ENCODE measurements at places on chromosomes 6 and 20.

- DNase-seq = no peak
These were observed 136.5 kb upstream of the NUP153 start for GRCh38 chr6:17842934-17843821.

GRCh38 chr6:106534564-106534982 lies 94.7 kb downstream of the RTN4IP1 start:
- DNase-seq = peak; percentile 57

GRCh38 chr6:30446259-30446658 lies 43.0 kb upstream of the HLA-E start:
- DNase-seq = no peak

- DNase-seq = no peak
These were observed 30.2 kb downstream of the FAM229B start for GRCh38 chr6:112117554-112117953.

GRCh38 chr6:148388521-148388920 lies 45.9 kb downstream of the SASH1 start:
- no peak for DNase-seq

DNA sequence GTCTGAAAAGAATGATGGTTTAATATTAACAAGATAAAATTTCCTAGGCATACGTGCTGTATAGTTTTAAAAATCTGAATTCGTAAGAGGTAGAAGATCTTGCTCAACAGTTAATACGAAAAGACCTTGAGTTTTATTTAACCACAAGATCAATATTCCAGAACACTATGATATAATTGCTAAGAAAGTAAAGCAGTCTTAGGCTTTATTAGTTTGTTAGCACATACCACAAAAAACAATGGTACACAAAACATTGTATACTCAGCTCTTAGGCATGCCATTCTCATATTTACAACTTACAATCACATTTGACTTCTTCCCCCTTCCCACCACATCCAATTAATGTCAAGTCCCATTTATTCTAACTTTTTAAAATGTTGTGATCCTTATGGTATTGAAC lies 24.4 kb upstream of the STXBP5 start:
- no peak for DNase-seq

DNA sequence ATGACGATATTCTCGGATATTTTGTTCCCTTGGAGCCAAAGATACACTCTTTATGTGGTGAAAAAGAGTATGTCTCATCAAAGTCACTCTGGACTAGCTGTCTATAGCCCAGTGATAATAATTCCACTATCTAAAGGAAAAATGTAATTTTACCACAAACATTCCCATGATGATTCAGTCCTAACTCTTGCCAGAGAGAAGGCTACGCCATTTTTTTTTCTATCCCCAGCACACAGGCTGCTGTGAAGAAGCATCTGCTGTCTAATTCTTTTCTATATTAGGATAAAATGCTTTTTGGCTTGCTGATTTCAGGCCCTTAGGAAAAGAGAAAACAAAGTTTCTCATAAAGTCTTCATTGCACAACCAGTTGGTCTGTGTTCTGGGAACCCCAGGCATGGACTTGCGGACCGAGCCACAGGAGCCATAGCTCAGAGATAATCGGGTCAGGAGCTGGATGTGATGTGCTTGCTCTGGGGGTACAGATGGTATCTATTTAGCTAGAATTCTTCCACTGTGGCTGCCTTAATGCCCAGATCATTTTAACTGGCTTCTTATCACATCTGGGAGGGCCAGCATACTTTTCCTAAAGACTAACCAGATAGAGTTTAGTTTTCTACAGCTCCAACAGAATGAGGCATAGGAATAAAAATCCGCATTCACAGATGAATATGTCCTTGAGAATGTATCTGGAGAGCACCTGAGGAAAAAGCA lies 683.7 kb upstream of the ID4 start:
- no peak for DNase-seq

DNA sequence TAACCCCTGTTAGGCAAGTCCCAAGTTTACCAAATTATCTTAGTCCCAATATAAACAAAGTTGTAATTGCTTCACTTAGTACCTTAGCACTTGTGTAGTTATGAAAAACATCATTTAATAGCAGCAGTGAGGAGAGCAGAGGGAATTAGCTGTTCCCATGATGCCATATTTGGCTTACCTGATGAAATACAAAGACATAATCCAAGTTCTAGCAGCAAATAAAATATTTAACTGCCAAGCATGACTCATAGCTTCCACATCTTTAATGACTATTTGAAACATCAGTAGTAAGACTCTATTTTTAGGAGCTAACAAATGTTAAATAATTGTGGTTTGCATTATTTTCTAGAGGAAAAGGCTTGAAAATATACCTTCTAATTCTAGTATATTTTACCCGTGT lies 94.0 kb upstream of the MCHR2 start:
- DNase-seq = no peak

- no peak for DNase-seq
These were observed 30.5 kb downstream of the ANKEF1 start for GRCh38 chr20:10065154-10065833.

DNA sequence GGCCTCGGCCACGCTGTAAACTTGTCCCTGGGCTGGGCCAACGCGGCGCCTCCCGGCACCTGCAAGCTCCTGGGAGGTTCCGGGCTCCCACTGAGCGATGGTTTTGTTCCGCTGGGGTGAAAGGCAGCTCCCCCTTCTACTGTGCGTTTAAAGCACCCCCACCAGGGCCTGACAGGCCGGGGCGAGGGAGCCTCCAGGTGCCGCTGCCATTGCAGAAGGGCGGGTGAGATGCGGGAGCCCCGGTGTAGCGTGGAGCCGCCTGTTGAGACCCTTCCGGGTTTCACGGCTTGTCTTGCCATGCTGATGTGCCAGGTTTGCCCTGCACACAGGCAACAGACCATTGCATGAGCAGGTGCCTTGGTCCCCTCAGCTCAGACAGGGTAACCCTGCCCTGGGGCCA lies 2.9 kb downstream of the COL20A1 start:
- DNase-seq = no peak

DNA sequence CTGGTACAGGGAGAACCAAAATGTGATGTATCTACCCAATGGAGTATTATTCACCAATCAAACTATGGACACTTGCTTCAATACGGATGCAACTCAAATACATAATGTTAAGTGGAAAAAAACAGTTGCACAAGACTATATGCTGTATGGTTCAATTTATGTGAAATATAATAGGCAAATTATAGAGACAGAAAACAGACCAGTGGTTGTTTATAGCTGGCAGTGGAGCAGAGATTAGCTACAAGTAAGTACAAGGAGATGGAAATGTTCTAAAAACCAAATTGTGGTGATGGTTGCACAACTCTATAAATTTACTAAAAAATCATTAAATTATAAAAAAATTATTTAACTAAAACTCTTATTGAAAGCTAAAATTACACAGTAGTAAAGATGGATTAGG lies 113.2 kb downstream of the PRDM1 start:
- no peak for DNase-seq

- no peak for DNase-seq
These were observed 80.0 kb upstream of the TOP1 start for GRCh38 chr20:40948465-40949267.

DNA sequence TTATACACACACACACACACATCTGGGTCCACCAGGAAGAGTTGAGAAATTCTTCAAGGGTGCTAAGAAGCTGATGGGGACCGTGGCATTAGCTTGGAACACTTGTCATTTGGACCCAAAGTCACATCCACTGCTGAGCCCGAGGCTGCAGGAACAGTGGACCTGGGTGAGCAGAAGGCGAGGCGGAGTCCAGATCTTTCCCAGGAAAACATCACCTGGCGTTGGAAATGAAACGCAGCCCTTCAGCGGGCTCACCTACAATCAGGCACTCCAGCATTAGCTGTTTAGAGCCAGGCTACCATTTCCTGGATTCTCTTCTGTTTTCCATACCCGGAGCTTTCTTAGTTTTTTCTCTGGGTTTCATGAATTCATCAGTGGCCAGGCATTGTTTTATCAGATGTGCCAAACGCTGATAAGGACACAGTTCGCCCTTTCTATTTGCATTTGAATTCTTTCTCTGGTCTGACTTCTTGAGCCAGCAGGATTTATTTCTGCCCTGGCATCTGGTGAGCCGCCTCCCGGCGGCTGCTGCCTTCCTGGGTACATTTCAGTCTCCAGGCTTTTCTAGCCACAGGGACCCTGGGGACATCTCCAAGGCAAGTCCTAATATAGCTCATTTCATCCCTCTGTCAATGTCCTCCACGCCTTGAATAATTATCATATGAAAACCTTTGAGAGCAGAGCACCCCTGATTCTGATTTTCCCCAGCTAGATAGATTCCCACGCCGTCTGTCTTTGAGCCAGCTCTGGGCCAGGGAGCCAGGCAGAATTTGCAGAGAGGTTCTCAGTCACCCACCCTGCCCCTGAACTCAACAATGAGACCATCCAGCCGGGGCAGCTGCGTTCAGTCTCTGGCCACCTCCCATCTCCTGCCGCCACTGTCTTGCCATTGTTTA lies 170.9 kb downstream of the TTLL2 start:
- no peak for DNase-seq

DNA sequence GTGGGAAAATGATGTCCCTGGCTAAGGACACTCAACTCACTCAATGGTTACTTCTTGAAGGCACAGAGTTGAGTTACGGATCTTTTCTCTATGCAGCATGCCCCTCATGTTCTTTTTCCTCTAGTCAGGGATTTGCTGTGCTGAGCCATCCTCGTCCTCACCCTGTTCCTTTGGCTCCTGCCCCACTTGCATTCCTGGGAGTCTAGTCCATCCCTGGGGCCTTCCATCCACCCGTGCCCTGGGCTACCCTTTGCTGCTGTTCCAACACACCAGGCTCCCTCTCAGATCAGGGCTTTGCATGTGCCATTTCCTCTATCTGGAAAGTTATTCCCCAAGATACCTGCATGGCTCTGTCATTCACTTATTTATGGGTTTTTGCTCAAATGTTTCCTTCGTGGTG lies 13.3 kb upstream of the KCNG1 start:
- no peak for DNase-seq

DNA sequence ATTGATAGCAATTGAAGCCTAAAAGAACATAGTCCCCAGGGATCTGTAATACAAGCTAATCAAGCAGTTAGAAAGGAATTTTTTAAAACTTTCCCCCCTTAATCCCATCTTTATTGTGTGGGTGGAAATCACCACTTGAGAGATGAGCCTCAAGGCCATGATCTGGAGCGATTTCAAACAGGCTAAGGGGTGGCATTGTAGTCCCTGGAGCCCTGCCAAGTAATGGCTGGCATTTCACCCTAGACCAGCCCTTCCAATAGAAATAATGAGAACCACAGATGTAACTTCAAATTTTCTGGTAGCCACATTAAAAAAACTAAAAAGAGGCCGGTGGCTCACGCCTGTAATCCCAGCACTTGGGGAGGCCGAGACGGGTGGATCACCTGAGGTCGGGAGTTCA lies 46.9 kb downstream of the PRDM1 start:
- no peak for DNase-seq

DNA sequence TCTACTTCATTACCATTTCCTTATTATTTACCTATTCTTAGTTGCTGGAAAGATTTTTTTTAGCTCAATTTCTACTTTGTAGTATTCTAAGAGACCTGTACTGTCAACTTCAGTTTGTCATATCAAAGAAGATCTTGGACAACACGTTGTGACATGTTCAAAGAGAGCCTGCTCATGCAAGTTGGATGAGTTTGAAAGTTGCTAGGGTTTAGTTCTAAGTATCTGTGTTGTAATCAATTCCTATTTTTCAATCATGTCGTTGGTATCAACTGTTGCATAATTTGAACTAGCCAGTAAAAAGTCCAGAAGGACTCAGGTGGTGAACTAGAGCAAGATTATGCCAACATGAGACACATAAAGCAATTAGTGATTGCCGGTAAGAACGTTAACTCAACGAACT lies 30.2 kb downstream of the PKIB start:
- DNase-seq = no peak

- no peak for DNase-seq
These were observed 54.1 kb downstream of the TULP4 start for GRCh38 chr6:158366363-158366762.

DNA sequence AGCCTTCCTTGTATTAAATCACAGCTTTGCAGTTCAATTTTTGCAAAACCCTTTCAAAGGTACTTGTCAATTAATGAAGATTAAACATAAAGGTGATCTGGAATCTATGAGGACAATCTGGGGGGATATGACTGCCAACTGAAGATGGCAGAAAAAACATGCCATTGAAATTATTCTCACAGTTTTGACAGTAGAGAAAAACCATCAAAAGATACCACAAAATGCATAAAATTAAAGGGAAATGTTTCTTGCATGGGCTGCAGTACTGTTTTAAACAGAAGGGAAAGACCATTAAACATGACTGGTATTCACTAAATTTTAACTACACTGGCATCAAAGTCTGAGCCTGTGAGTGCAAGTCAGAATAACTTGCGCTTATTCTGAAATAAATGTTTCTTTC lies 194.2 kb downstream of the ATXN1 start:
- no peak for DNase-seq

GRCh38 chr6:4323322-4323721 lies 187.9 kb upstream of the ECI2 start:
- no peak for DNase-seq

DNA sequence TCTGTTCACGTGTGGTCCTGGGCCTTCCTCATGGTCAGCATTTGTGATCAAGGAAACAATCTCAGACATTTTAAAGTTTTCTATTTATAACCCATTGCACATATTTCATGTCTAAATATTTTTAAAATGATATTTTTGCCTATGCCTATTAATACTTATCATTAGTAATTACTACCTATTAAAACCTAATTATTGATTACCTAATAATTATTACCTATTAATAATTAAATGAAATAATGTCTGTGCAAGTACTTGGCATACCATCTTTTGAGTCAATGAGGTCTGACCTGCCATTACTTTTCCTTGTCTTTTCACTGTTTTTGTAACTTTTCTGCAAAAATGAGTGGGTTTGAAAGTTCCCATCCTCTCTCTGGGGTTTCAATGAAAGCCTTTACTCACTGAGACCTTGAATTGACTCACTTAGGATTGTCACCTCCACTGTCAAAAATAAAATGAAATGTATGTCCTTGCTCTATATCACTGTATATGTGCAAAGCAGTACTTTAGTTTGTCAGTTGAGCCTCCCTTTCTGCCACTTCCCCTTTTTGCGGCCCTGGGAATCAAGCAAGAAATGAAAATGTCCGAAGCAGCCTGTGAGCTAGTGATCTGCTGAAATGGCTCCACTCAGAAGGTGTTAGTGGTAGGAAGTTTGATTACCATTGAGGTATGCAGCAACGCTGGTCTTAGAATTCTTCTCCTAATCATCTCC lies 87.8 kb downstream of the L3MBTL3 start:
- no peak for DNase-seq

GRCh38 chr6:124974771-124975377 lies 12.6 kb downstream of the RNF217 start:
- no peak for DNase-seq

- no peak for DNase-seq
These were observed 89.9 kb downstream of the PLCB1 start for GRCh38 chr20:8221887-8222419.
